Fibroblast of upper back skin (primary cell): ENCODE measurements at places on chromosomes 13 and 19.

- peak; percentile 28 for DNase-seq
Observed at GRCh38 chr13:80131204-80131603, 209.7 kb downstream of the SPRY2 start.

DNA sequence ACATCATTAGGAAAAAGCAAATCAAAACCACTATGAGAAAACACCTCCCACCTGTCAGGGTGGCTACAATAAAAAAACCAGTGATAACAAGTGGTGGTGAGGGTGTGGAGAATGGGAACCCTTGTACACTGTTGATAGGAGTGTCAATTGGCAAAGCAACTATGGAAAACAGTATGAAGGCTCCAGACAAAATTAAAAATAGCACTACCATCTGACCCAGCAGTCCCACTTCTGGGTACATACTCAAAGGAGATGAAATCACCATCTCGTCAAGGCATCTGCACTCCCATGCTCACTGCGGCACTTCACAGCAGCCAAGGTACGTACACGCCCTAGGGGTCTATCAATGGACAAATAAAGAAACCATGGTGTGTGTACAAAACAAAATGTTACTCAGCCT, 715.1 kb downstream of the UQCRFS1 start:
- no peak for DNase-seq

DNA sequence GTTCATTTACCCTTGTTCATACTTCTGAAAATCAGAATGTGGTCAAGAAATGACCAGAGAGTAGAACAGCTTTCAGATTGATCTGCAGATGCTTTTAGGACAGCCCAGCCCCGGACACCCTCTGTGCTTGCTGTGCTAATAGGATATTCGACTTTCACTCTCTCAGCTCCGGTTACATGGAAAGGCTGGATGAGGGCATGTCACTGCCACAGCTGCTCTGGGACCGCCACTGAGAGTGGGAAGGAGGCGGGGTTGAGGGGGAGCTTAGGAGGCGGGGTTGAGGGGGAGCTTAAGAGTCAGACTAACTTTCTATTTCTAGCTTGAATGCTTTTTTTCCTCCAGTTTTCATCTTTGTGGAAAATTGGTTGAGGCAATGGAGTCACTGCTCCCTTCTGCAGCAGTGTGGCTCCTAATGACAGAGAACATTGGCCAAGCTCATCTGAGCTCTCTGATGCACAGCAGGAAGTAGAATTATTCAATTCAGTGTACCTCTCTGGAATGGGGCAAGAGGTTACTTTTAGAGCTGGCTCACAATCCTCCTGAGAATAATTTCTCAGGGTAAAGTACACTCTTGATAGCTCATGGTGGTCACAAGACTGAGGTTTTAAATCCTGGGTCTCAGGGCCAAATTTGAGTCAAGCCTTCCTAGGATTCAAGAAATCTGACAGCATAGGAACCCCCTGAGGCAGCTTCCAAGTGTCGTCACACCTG, 74.6 kb upstream of the NPAS1 start:
- peak; percentile 51 for DNase-seq

DNA sequence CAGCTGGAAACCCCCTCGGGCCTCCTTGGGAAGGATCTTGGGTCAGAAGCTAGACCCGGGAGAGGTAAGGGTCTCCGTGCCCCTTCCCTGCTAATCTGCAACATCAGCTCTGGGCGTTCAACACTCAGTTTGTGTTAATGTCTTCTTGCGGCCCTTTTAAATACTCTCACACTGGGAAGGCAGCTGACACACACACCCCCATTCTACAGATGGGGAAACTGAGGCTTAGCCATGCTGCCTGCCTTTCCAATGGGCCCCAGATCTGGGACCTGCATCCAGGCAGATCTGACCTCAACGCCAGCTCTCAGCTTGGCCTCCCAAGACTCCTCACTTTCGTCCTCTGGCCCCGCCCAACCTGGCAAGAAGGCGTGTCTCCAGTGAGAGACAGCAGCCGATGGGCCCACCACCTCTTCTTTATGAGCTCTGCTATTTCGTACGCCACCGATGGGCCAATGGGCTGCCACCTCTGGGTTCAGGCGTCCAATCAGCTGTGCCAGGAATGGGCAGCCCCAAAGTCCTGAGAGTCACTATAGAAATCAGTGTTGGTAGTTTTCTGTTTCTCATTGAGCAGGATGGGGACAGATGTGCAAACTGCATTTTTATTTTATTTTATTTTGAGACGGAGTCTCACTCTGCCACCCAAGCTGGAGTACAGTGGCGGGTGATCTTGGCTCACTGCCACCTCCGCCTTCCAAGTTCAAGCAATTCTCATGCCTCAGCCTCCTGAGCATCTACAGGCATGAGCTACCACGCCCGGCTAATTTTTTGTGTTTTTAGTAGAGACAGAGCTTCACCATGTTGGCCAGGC, 43.8 kb downstream of the DNM2 start:
- DNase-seq = no peak

GRCh38 chr13:45623516-45624090, 8.1 kb upstream of the ERICH6B start:
- DNase-seq = peak; percentile 9

DNA sequence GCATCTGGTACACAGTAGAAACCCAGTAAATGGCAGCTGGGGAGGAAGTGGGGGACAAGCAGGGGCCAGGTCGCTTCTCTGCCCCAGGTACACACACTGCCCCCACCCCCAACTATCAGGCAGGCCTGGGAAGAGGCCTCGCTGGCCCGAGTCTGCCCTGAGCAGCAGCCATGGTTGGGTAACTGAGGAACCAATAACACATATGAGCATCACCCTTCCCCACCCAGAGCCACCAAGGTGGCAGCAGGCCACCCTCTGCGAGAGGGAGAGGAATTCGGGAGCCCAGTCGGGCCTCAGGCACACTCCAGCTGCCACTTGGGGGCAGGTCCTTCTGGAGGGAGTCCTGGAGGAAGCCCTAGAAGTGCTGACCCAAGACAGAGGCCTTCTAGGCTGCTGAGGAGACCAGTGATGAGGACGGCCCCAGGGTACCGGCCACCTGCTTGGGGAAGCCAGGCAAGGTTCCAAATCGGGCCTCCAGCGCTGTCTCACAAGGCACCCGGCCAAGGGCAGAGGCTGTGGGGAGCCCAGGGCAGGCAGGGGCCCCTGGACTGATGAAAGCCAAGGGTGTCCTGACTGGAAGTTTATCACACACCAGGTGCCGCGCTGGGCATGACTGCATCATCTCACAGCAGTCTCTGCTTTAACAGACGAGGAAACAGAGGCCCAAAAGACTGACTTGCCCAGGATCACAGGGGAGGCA, 14.0 kb upstream of the KPTN start:
- no peak for DNase-seq

DNA sequence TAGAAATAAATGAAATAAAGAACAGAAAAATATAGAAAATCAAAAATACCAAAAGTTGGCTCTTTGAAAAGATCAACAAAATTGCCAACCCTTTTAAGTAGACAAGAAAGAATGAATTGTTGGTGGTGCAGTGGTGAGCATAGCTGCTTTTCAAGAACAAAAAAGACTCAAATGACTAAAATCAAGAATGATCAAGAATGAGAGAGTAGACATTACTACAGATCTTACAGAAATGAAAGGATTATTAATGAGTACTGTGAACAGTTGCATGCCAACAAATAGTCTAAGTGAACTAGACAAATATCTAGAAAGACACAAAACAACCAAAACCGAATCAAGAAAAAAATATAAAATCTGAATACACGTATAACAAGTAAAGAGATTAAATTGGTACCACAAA, 53.9 kb downstream of the FNDC3A start:
- no peak for DNase-seq

DNA sequence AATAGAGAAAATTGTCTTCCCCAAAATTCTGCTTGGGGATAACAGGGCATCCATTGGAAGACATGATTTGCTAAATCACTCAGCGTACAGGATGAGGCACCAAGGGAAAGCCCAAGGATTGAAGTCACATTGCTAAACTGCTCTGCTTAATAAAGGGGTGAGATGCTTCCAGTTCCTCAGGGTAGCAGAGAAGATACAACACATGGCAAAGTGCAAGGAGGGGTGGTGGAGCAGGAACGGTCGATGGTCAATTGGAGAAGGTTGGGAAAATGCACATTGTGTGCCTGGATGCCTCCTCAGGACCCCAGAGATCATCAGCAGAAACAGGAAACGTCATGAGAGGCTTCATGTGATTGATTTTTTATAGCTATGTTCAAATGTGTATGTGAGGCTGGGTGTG, 116.3 kb upstream of the SOX1 start:
- no peak for DNase-seq

DNA sequence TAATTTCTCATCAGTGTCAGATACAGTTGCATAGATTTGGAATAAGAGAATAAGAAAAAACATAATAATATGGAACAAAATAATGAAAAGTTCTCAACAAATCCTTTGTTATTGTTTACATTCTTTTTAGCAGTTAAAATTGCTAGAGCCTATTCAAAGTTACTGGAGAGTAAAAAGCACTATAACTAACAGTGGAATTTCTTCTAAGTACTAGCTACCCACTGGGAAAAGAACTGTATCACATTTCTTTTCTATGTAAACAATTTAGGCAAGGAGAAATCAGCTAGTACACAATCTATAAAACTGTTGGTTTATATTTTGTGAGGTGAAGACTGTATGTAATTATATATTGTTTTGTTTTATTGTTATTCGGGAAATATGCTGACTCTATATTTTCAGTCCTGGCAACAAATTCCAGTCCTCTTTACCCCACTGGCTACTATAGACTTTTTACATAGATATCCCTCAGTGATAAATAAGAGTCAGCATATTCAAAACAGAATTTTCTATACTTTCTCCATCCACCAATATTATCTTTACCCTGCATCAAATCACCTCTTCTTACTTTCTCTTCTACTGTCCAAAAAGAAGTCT, 222.0 kb downstream of the PCDH9 start:
- DNase-seq = no peak

DNA sequence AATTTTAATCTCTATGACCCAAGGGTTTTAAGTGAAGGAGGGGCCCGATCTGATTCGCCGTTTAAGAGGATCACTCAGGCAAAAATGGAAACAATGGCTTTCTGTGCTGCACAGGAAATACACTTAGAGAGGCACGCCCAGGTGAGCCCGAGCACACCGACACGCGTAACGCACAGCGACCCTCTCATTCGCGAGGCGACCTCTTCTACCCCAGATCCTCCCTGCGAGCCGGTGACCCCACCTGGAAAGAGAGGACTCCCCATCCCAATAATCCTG, 216 bp downstream of the SH2D3A start:
- DNase-seq = no peak

DNA sequence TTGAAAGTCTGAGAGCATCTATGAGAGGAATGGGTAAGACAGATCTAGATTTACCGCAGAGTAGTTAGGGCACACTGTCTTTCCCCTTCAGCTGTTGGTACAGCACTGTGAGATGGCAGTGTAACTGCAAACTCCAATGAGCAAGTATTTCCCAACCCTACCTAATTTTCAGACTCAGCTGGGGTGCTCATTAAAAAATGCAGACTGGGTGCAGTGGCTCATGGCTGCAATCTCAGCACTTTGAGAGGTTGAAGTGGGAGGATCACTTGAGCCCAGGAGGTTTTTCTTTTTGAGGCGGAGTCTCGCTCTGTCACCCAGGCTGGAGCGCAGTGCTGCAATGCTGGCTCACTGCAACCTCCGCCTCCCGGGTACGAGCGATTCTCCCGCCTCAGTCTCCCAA, 12.6 kb downstream of the QPCTL start:
- DNase-seq = no peak

DNA sequence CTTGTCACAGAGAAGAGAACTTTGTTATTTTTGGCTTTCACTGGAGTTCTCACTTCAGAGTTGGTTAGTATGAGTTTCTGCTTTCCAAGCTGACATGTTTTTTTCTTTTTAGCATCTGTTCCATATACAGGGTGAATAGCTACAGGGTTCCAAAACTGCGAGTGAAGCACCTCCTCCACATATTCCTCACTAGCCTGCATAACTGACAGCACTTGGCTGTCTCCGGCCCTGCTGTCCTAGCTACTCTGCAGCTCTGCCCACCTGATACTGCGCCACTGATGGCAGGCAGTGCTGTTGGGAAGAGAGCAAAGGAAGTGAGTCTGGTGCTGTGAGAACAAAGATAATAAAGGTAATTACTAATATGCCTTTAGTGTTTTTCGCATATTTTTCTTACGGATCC, 6.8 kb downstream of the ATP8A2 start:
- no peak for DNase-seq

DNA sequence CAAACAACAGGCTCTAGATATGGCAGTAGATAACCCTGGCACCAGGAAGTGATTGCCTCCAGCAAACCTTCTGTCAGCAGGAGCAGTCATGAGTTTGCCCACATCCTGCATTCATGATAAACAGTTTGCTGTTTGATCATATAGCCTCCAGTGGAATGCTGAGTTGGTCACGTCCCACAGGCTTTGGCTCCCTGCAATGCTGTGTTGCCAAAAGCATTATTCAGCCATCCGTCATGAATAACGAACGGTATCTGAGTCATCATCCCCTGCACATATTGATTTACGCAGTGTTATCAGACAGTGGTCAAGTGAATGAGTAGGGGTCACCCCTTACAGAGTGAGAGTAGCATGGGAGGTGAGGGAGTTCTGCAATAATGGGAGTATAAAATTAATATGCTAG, 21.9 kb upstream of the ZNF432 start:
- DNase-seq = no peak

DNA sequence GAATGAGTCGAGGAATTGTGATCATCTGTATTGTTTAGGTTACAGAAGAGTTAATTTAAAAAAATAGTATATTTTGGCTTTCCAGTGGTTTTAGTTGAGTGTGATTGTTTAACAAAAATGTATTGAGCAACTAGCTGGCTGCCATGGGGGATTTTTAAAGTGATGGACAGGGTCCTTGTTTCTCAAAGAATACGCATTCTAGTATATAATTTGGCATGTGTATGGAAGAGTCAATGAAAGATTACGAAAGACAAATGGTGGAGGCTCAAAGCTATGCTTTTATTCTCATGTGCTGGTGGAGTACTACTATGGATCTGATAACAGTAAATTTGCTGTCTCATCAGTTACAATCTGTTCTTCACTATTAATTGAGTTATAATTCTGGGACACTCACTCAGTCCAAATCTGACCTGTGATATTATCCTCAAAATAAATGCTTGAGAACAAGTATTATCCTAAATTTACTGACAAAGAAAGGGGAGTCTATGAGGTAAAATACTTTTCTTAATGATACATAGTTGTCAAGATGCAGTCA, 240.0 kb downstream of the GPC6 start:
- no peak for DNase-seq

DNA sequence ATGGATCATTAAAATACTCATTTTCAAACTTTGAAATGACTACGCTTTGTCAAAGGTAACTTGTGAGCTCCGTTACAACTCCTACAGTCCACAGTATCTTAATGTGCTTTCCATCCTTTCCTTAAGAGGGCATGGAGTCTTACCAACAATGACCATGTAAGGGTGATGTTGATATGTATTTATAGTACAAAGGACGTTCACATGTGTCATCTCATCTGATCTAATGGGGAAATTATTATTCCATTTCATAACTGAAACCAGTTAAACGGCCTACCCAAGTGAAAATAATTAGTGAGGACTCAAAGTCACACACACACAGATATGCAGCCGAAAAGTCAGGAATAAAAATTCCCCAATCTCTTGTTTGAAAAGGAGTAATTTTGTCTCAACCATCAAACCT, 9.6 kb downstream of the USP12 start:
- no peak for DNase-seq

- no peak for DNase-seq
Observed at GRCh38 chr13:46593398-46593797, 40.4 kb downstream of the LRCH1 start.
